ENCODE measurements at places on chromosomes 5 and 9. TPM values are rescaled to one million over a fixed set of nuclear protein-coding genes. Genes with fewer than 3 reads are reported as not detected.

Gene MORN5
- total RNA-seq = not detected

Gene GNA14
- total RNA-seq = 2.6 TPM

Gene TGFBR1
- total RNA-seq = 252 TPM

Gene OMD
- total RNA-seq = 66.4 TPM

Gene INIP
- total RNA-seq = 32.4 TPM

Measured in articular chondrocyte of knee joint (primary cell).